ENCODE measurements at places on chromosomes 2 and 18. TPM values are rescaled to one million over a fixed set of nuclear protein-coding genes. Genes with fewer than 3 reads are reported as not detected.

GRCh38 chr18:26215247-26215970 lies 10.8 kb upstream of the TAF4B start:
- DNase-seq: no peak

DNA sequence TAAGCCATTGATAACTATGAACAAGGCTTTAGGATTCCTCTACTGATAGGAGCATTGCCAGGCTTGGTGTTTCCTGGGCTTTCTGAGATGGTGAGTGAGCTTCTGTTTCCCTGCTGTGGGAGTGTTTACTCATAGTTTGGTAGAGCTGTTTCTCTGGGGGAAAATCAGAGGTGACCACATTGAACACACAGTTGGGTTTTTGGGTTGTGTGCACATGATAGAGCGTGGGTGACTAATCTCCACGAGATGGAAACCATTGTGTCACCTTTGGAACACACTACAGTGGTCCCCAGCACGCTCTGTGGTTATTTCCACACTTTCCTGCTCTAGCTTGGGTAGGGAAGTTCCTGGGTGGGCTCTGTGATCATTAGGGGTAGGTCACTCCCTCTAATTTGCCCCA lies 5.4 kb downstream of the IL1R1 start:
- DNase-seq: no peak

Gene MOGAT1
- 0.27 TPM for polyA plus RNA-seq

DNA sequence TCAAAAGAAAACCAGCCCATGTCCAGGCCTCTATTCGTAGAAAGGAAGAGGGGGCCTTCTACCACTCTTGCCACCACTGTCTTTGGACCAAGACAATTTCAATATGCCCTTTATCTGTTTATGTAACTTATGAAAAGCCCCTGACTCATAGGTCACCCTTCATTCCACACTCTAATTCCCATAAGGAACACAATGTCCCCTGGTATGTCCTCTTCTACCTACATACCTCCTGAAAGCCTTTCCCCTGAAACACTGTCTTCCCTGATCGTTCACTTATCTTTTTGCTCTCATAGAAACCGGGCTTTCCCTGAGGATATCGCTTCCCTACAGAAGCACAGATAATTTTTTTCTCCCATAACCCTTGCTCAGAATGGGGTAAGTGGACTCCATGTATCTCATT lies 13.3 kb downstream of the EIF2AK3 start:
- DNase-seq: no peak

Gene SP5
- 0.47 TPM for polyA plus RNA-seq
